ENCODE measurements at places on chromosomes 11 and 22.

- peak; percentile 74 for DNase-seq
These were observed 4.5 kb upstream of the TIMP3 start for GRCh38 chr22:32796865-32797573.

DNA sequence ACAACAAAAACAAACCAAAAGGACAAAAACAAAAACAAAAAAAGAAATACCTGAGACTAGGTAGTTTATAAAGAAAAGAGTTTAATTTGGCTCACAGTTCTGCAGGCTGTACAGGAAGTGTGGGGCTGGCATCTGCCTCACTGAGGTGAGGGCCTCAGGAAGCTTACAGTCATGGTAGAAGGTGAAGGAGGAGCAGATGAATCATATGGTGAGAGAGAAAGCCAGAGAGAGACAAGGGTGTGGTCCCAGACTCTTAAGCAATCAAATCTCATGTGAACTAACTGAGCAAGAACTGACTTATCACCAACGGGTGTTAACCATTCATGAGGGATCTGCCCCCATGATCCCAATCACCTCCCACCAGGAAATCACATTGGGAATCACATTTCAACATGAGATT lies 58.8 kb upstream of the ZBED5 start:
- no peak for DNase-seq

DNA sequence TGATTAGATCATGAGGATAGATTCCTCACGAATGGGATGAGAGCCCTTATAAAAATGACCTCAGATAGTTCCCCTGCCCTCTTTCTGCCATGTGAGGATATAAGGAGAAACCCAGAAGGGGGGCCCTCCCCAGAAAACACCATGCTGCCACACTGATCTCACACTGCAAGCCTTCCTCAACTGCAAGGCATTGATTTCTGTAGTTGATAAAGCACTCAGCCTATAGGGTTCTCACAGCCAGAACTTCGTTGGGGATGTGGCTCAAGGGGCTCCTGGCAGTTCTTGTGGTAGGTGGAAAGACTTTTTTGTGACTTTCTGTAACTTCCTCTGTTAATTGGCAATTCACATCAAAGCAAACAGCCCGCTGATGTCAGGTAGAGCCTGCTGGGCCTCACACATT lies 108.9 kb downstream of the CD44 start:
- DNase-seq: no peak

- DNase-seq: no peak
These were observed 11.7 kb upstream of the RDX start for GRCh38 chr11:110308071-110308470.

DNA sequence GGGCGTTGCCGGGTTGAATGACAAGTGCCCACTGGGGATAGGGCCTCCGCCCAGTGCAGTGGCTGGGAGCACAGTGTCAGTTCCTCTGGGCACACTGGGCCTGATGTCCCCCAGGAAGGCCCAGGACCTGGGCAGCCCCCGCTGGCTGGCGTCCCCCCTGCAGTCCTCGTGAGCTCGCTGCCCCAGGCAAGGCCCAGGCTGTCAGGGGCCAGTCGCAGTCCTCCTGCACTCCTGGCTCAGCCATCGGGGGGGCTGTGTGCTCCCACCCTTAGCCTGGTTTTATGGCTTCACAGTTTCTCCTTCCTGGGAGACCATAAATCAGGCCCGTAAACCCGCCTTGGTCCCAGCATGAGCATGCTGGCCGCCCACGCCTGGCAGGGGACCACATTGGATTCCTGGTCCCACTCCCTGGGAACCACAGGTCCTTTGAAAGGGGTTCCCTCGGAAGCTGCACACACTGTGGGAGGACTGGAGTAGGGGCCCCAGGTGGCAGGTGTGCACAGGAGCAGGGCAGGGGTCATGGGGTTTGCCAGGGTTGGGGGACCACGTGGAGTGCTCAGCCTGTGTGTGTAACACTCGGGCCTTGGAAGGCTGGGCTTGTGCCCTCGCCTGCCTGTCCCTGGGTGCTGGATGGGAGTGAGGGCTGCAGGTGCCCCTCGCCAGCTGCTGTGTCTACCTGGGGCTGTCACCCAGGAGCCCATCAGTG lies 113.6 kb downstream of the KCNQ1OT1 start:
- DNase-seq: peak; percentile 2

Measured in endothelial cell (in vitro differentiated cells).